ENCODE measurements at places on chromosomes 7 and 10. TPM values are rescaled to one million over a fixed set of nuclear protein-coding genes. Genes with fewer than 3 reads are reported as not detected.

Gene EN2
- not detected for total RNA-seq

Gene TLX1
- total RNA-seq = not detected

Gene STAG3
- total RNA-seq = not detected

Gene NODAL
- 0.23 TPM for total RNA-seq

Gene GRID2IP
- total RNA-seq = 0.16 TPM

Measured in hair follicular keratinocyte (primary cell).